ENCODE measurements at places on chromosomes 16 and 17. TPM values are rescaled to one million over a fixed set of nuclear protein-coding genes. Genes with fewer than 3 reads are reported as not detected.

Gene MRPL10
- 24.8 TPM for total RNA-seq

DNA sequence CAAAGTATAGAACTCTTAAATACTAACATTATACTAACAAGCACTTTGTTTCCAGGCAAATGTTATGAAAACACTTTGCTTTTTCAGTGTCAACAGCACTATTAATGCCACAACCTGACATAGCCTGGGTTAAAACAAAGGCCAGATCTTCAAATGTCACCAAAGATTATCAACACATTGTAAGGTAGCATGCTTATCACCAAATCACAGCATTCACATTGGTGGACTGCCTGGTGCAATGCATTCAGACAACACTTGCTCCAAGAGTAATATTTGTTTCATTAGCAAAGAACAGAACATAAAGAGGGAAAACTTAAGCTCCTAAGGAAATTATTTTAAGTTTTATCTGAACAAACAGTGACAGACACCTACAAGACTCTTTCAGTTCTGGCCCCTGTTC, 1361.2 kb downstream of the CDH8 start:
- no peak overlapping the region for H3K4me3 ChIP-seq
- H3K27ac ChIP-seq = no peak overlapping the region
- H3K36me3 ChIP-seq = no peaks in the 10 kb centered on the region
- H3K4me1 ChIP-seq = no peaks in the 10 kb centered on the region
- no peak for DNase-seq

- no peak overlapping the region for H3K27ac ChIP-seq
- H3K4me3 ChIP-seq = no peak overlapping the region
- H3K36me3 ChIP-seq = no peaks in the 10 kb centered on the region
- no peaks in the 10 kb centered on the region for H3K4me1 ChIP-seq
- DNase-seq = no peak
Measured at GRCh38 chr17:1996800-1997288, 28.3 kb downstream of the RTN4RL1 start.

Gene RASL10B
- total RNA-seq = 0.76 TPM

DNA sequence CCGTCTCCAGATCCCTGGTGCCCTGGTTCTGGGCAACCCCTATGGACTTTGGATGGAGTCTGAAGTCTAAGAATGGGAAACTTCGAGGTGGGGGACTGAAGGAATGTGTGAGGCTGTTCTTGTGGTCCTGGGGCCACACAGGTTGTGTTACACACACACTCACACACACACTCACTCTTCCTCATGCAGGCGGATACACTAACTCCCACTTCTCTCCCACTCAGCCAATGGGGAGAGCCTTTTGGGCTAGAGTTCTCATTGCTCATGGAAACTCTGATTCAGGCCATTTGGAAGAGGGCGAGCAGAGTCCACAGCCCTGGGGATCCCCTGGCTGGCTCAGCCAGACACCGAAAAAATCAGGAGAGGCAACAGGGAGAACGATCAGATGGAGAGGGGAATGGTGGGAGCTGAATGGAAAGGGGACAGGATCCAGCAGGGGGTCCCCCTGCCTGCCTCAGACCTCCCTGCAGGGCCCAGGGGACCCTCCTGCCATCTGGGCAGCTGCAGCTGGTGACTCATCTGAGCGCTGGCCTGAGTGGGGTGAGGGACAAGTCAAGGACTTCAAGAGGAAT, 9.1 kb downstream of the IGFBP4 start:
- H3K27ac ChIP-seq = peak overlapping the region; percentile 89
- H3K27me3 ChIP-seq = no peaks in the 10 kb centered on the region
- H3K4me3 ChIP-seq = no peak overlapping the region
- H3K36me3 ChIP-seq = peaks cover 37% of the 10 kb centered on the region

DNA sequence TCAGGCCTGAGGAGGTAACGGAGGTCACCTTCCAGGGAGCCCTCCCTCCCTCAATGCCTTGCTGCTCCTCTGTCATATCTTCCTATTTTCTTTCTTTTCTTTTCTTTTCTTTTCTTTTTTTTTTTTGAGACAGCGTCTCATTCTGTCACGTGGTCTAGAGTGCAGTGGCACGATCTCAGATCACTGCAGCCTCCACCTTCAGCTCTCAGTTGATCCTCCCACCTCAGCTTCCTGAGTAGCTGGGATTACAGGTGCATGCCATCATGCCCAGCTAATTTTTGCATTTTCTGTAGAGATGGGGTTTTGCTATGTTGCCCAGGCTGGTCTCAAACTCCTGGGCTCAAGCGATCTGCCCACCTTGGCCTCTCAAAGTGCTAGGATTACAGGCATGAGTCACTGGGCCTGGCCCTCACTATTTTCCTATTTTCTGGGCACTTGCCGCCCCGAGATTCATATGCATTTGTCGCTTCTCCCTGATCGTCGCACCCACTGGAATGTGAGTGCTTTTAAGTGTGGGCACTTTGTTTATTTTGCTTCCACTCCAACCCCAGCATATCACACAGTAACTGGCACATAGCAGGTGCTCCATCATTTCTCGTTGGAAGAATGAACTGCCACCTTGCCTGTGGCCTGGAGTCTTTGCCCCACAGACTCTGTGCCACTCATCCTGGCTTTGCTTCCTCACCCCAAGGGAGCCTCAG, 31.7 kb downstream of the CPNE2 start:
- H3K27me3 ChIP-seq = no peaks in the 10 kb centered on the region
- no peak for DNase-seq
- no peak overlapping the region for H3K4me3 ChIP-seq
- no peak overlapping the region for H3K27ac ChIP-seq
- H3K4me1 ChIP-seq = no peaks in the 10 kb centered on the region

DNA sequence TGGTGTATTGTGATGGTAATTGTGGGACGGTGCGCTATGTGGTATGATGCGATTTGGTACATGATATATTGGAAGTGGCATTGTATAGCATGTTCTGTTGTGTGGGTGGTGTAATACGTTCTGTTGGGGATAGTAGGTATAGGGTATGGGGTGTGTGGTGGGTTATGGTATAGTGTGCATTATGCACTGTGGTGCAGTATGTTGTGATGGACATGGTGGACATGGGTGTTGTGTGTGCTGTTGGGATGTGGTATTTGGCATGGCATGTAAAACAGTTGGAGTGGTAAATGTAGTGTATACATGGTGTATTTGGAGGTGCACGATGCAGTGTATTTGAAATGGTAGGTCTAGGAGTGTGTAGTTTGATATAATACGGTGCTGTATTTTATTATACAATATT, 170.6 kb upstream of the CNTNAP4 start:
- no peak overlapping the region for H3K4me3 ChIP-seq
- H3K27ac ChIP-seq = no peak overlapping the region
- no peaks in the 10 kb centered on the region for H3K4me1 ChIP-seq
- no peaks in the 10 kb centered on the region for H3K27me3 ChIP-seq
- no peaks in the 10 kb centered on the region for H3K36me3 ChIP-seq

DNA sequence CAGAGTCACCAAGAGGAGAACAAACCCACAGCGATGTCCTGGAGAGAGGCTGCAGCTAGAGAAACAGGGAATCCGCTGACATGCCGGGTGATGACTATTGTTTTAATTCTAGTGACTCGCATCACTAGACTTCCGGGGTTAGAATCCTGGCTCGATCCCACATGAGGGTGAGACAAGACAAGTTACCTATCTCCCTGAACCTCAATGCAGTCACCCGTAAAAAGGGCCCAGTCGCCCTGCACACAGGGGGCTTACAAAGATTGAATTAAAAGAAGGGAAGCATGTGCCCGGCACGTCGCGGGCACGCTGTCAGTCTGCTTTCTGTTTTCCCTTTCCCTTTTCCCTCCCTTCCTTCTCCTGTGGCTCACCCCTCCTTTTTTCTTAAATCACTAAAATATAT, 212.9 kb upstream of the FOXF1 start:
- H3K4me3 ChIP-seq = peak overlapping the region; percentile 38
- H3K4me1 ChIP-seq = peaks cover 7% of the 10 kb centered on the region
- peaks cover 82% of the 10 kb centered on the region for H3K27me3 ChIP-seq
- no peaks in the 10 kb centered on the region for H3K36me3 ChIP-seq

DNA sequence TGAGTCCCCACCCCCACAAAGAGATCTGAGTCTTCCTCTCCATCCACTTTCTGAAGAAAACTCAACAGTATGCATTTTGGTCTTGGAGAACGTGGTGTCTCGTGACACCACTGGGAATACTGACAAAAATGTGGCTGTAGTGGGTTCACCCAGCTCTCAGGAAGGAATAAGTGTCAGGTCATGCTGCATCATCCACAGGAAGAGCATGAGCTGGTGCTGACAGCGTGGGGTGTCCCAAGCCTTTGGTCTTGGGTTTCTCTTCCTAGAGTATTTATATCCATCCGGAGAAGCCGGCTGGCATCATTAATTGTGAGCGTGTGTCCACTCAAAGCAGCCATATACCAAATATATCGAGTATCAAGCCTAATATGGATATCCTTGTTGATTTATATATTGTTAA, 55.9 kb downstream of the C17orf67 start:
- peaks cover 21% of the 10 kb centered on the region for H3K4me1 ChIP-seq
- H3K4me3 ChIP-seq = no peak overlapping the region
- H3K27me3 ChIP-seq = no peaks in the 10 kb centered on the region
- peak; percentile 85 for DNase-seq
- H3K36me3 ChIP-seq = no peaks in the 10 kb centered on the region

- H3K27me3 ChIP-seq = no peaks in the 10 kb centered on the region
- no peak overlapping the region for H3K4me3 ChIP-seq
- H3K4me1 ChIP-seq = no peaks in the 10 kb centered on the region
- H3K36me3 ChIP-seq = no peaks in the 10 kb centered on the region
Measured at GRCh38 chr16:13835387-13835786, 84.6 kb upstream of the ERCC4 start.

GRCh38 chr16:19005561-19006445, 22.1 kb downstream of the TMC7 start:
- H3K36me3 ChIP-seq = no peaks in the 10 kb centered on the region
- no peaks in the 10 kb centered on the region for H3K27me3 ChIP-seq
- peak; percentile 54 for DNase-seq
- no peak overlapping the region for H3K27ac ChIP-seq
- H3K4me1 ChIP-seq = peaks cover 22% of the 10 kb centered on the region

Gene HS3ST3B1
- 41.9 TPM for total RNA-seq

Gene PRSS8
- not detected for total RNA-seq

DNA sequence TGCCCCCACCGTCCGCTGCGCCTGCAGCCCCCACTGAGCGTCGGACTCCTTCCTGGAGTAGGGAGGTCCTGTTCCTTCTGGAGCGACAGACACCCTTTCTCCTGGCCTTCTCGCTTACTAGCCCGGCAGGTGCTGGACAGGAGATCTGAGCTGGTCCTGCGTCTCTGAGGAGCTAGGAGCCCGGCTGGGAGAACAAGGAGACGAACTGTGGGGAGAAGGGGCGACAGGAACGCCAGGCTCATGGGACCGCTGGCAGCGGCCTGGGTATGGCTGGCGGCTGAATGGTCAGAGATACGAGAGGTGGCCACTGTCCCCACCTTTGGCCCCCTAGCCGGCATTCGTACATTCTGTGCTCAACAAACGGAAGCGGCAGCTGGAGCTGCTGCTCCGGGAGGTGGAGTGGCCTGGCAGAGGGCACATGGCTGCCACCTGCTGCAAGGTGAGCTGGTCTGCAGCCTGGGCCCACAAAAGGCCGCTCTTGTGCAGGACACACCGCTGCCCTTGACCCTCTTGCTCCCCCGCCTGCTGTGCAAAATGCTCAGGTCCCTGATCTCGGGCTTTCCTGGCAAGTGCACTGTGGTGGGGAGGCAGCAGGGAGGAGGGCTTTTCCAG, 2066.7 kb downstream of the TP53TG3F start:
- no peaks in the 10 kb centered on the region for H3K27me3 ChIP-seq
- no peak overlapping the region for H3K27ac ChIP-seq
- H3K4me3 ChIP-seq = no peak overlapping the region
- no peaks in the 10 kb centered on the region for H3K36me3 ChIP-seq

Gene CD79B
- not detected for total RNA-seq

GRCh38 chr16:71937868-71938510, 42.7 kb downstream of the IST1 start:
- peaks cover 12% of the 10 kb centered on the region for H3K36me3 ChIP-seq
- no peak overlapping the region for H3K4me3 ChIP-seq
- H3K27me3 ChIP-seq = no peaks in the 10 kb centered on the region
- 0 out of 2 replicates have a peak, but pooled peaks cover 6% of the 10 kb centered on the region for H3K4me1 ChIP-seq

Gene GJD3
- total RNA-seq = 1.2 TPM

DNA sequence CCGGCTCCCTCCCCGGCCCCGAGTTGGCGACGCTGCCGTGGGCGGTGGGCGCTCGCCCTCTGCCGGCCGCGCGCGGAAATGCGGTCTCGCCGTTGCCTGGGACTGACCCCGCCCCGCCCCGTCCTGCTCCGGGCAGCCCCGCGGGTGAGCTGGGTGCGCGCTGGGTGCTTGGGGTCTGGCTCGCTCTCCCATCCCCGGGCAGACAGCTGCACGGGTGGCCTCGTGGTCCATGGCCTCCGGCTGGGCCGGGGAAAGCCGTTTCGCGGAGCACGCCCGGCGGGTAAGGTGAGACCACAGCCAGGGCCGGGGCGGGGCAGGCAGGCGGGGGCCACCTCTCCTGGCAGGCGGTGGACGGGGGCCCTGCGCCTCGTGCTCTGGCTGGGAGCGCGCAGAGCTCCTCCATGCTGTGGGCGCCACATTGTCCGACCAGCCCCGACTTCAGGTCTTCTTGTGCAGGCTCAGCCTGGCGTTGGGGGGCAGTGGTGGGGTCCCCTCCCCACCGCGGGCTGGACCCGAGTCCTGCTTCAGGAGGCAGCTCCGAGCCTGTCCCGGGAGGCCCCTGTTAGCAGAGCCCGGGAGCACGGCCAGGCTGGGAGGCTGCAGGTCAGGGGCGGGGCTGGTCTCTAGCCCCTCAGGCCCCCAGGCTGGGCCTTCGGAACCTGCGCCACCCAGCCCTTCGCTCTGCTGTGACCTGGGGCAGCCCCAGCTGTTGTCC, 7.0 kb upstream of the C1QTNF8 start:
- peak; percentile 63 for DNase-seq
- no peak overlapping the region for H3K27ac ChIP-seq
- no peak overlapping the region for H3K4me3 ChIP-seq
- H3K4me1 ChIP-seq = no peaks in the 10 kb centered on the region
- no peaks in the 10 kb centered on the region for H3K36me3 ChIP-seq

- peaks cover 23% of the 10 kb centered on the region for H3K4me1 ChIP-seq
- no peak overlapping the region for H3K27ac ChIP-seq
- H3K4me3 ChIP-seq = no peak overlapping the region
- DNase-seq = peak; percentile 62
- H3K36me3 ChIP-seq = no peaks in the 10 kb centered on the region
Measured at GRCh38 chr16:81481207-81481821, 36.7 kb downstream of the CMIP start.

DNA sequence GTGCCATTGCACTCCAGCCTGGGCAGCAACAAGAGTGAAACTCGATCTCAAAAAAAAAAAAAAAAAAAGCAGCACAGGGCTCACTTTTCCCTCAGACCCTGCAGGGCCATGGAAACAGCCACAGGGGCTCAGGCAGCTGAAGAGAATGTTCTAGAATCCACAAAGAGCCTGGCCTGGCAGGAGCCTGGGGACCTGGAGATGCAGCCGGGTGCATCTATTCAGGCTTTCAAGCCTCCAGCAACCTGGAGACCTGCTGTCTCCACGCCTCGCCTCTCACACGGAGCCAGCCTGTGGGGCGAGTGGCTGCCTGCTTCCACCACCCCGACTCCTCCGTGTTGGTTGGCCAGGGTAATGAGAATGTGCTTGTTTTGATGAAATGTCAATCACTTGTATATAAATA, 44.0 kb upstream of the MEAK7 start:
- H3K27me3 ChIP-seq = no peaks in the 10 kb centered on the region
- no peaks in the 10 kb centered on the region for H3K36me3 ChIP-seq
- no peak overlapping the region for H3K27ac ChIP-seq

Gene CPNE7
- 10.1 TPM for total RNA-seq

Gene ADAP2
- total RNA-seq = not detected

Gene KCNH4
- total RNA-seq = not detected
